Dorsolateral prefrontal cortex (tissue), 122 donors: ENCODE measurements at places on chromosomes 11 and 22. TPM values are rescaled to one million over a fixed set of nuclear protein-coding genes. Genes with fewer than 3 reads are reported as not detected.

MAP6 gene
- total RNA-seq, result 109 TPM

UBQLN3 gene
- total RNA-seq, result 0.77 TPM

CCDC73 gene
- total RNA-seq, result not detected

OR8G5 gene
- total RNA-seq, result not detected
